ENCODE measurements at places on chromosomes 1 and 21.

DNA sequence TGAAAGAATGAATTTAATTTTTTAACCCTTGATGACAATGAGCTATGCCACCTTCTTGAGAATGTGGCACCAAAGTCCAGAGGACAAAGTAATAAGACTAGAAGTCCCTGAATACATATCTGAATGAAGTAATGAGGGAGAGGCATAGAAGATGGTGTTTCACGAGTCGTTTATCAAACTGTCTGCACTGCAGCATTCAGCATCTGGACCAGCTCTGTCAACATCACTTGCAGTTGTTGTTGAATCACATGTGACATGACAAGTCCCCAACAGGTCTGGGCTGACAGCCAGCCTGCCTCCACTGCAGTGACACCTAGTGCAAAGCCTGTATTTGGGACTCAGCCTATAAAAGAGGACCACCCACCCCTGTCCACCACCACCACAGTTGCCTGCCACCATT lies 17.3 kb upstream of the GALNT2 start:
- no peak overlapping the region for H3K27ac ChIP-seq
- no peaks in the 10 kb centered on the region for H3K36me3 ChIP-seq
- no peaks in the 10 kb centered on the region for H3K27me3 ChIP-seq
- DNase-seq, result no peak

DNA sequence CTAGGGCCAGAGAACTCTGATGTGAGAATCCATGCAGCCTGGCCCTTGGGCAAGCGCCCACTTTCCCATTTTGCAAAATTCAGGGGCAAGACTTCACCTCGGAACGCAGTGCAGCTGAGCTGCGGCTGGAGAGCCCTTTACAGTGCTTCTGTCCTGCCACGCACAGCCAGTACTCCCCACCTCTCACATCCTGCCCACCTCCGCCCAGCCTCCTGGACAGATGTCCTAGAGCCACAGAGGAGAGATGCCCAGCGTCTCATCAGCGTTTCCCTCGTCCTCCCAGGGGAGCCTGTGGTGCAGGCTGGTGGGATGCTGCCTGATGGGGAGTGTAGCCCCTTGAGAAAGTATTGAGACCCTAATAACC lies 29.6 kb downstream of the RUNX3 start:
- no peak for DNase-seq
- no peaks in the 10 kb centered on the region for H3K36me3 ChIP-seq
- no peak overlapping the region for H3K27ac ChIP-seq
- H3K4me1 ChIP-seq, result peaks cover 3% of the 10 kb centered on the region

- H3K36me3 ChIP-seq, result no peaks in the 10 kb centered on the region
- peaks cover 5% of the 10 kb centered on the region for H3K4me1 ChIP-seq
- no peak overlapping the region for H3K4me3 ChIP-seq
- no peak overlapping the region for H3K27ac ChIP-seq
- DNase-seq, result no peak
- H3K27me3 ChIP-seq, result no peaks in the 10 kb centered on the region
These were observed 491.1 kb upstream of the LRRC7 start for GRCh38 chr1:69076631-69077030.

- H3K4me1 ChIP-seq, result no peaks in the 10 kb centered on the region
- H3K27me3 ChIP-seq, result peaks cover 10% of the 10 kb centered on the region
- no peaks in the 10 kb centered on the region for H3K36me3 ChIP-seq
- no peak for DNase-seq
- H3K27ac ChIP-seq, result no peak overlapping the region
These were observed 5.0 kb upstream of the KCNJ9 start for GRCh38 chr1:160076295-160076694.

DNA sequence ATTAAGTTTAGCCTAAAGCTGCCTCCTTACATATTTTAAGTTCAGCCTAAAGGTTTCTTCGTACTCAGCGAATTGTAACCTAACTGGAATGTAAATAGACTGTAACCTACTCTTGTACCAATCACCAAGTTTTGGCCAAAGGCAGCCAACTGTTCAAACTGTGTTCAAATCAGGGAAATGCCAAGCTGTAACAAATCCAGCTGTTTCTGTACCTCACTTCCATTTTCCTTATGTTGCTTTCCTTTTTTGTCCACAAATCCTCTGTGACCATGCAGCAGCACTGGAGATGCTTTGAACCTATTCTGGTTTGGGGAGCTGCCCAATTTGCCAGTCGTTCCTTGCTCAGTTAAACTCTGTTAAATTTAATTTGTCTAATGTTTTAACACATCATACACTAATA lies 3.2 kb upstream of the APOBEC4 start:
- no peak overlapping the region for H3K4me3 ChIP-seq
- H3K4me1 ChIP-seq, result peaks cover 4% of the 10 kb centered on the region
- H3K27me3 ChIP-seq, result no peaks in the 10 kb centered on the region
- no peak overlapping the region for H3K27ac ChIP-seq

DNA sequence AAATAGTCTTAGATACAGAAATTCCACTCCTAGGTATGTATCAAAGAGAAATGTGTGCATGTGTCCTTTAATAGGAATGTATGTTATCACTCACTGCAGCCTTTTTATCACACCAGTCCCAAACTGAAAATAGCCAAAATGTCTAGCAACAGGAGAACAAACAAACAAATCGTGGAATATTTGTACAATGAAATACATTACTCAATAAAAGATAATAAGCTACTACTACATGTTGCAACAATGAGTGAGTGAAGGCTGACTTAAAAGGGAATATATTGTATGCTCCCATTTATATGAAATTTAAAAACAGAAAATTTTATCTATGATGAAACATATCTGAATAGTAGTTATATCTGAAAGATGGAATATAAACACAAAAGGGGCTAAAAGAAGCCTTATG lies 212.1 kb upstream of the PLD5 start:
- no peaks in the 10 kb centered on the region for H3K36me3 ChIP-seq
- DNase-seq, result no peak
- H3K4me1 ChIP-seq, result no peaks in the 10 kb centered on the region
- no peaks in the 10 kb centered on the region for H3K27me3 ChIP-seq

DNA sequence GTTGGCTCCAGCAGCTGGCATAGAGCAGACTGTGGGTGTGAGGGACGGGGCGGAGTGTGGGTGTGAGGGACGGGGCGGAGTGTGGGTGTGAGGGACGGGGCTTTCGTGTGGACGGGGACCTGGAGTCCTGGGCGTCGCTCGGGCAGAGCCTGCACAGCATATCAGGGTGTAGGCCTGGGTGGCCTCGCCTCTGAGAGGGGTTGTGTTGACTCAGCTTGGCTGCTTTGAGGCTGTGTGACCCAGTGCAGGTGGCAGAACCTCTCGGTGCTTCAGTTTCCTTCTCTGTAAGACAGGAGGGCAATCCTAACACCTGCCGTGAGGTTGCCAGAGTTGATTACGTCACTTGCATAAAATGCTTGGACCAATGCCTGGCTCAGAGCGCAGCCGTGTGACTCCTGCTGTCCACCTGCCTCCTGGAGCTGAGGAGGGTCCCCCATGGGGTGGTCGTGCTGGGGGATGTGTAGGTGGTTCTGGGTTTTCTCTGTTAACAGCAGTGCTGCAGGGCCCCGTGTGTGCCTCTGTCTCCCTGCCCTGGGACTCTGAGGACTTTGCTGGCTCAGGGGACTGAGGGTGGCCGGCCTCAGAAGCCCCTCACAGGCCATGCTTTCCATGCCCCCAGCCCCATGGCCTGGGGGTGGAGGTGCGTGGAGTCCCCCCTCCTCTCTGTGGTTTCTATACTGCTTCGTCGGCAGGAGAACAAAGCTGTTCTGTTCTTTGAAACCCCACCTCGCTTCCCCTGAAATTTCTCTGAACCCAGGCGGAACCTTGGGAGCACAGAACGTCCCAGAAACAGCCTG lies 15.4 kb downstream of the PDXK start:
- DNase-seq, result no peak
- H3K36me3 ChIP-seq, result peaks cover 6% of the 10 kb centered on the region
- H3K27me3 ChIP-seq, result no peaks in the 10 kb centered on the region
- no peak overlapping the region for H3K4me3 ChIP-seq
- no peak overlapping the region for H3K27ac ChIP-seq
- H3K4me1 ChIP-seq, result peaks cover 5% of the 10 kb centered on the region

- DNase-seq, result no peak
- H3K27me3 ChIP-seq, result no peaks in the 10 kb centered on the region
These were observed 2.9 kb upstream of the KIF17 start for GRCh38 chr1:20720631-20721091.

DNA sequence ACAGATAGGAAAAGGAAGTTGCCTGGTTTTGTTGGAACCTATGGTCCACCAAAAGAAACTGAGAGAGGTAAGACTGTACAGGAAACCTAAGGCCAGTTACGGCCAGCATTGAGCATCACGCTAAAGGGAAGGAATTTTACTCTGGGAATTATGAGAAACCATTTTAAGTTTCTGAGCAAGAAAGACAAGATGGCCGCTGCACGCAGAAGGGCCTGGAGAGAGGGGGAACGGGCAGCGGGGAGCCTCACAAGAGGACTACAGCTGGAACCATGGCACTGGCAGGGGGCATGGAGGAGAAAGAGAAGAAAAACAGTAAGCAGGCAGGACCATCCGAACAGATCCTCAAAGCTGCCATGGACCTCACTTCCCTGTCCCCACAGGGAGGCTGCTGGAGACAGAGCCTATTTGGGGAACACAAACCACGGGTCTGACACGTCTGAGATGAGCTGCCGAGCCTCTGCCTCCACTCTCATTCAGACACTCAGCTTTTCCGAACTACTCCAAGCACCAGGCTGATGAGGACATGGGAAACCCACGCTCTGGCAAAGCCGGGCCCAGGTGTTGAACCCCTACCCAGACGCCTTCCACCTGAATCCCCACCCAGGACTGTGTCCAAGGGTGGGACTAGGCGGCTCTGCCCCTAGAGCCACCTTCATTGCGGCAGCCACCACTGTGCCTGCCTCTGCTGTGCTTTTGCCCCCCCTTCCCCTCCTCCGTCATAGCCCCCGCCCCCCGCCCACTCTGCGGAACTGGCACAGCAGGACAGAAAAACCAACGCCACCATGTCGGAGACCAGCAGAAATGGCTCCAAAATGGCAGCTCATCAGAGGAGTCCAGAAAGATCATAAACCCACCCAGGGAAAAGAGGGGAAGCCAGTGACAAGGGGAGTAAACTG lies 69.0 kb downstream of the CD46 start:
- H3K36me3 ChIP-seq, result peaks cover 35% of the 10 kb centered on the region
- H3K27ac ChIP-seq, result no peak overlapping the region
- H3K4me1 ChIP-seq, result no peaks in the 10 kb centered on the region
- no peak overlapping the region for H3K4me3 ChIP-seq
- DNase-seq, result no peak
- H3K27me3 ChIP-seq, result no peaks in the 10 kb centered on the region

- H3K27me3 ChIP-seq, result no peaks in the 10 kb centered on the region
- H3K4me1 ChIP-seq, result peaks cover 2% of the 10 kb centered on the region
- H3K27ac ChIP-seq, result no peak overlapping the region
- no peaks in the 10 kb centered on the region for H3K36me3 ChIP-seq
- H3K4me3 ChIP-seq, result no peak overlapping the region
These were observed 28.7 kb downstream of the C1orf87 start for GRCh38 chr1:60044881-60045280.

GRCh38 chr1:87329051-87329525 lies 408 bp downstream of the LMO4 start:
- peaks cover 5% of the 10 kb centered on the region for H3K4me1 ChIP-seq
- no peaks in the 10 kb centered on the region for H3K36me3 ChIP-seq
- no peak for DNase-seq
- H3K27me3 ChIP-seq, result no peaks in the 10 kb centered on the region
- H3K27ac ChIP-seq, result peak overlapping the region; percentile 89

GRCh38 chr1:241976229-241976628 lies 18.7 kb downstream of the BECN2 start:
- DNase-seq, result no peak
- H3K4me1 ChIP-seq, result peaks cover 13% of the 10 kb centered on the region
- no peak overlapping the region for H3K4me3 ChIP-seq
- no peaks in the 10 kb centered on the region for H3K36me3 ChIP-seq

GRCh38 chr1:237396426-237396825 lies 354.4 kb downstream of the RYR2 start:
- no peaks in the 10 kb centered on the region for H3K4me1 ChIP-seq
- H3K36me3 ChIP-seq, result no peaks in the 10 kb centered on the region

- DNase-seq, result no peak
- H3K36me3 ChIP-seq, result peaks cover 57% of the 10 kb centered on the region
- H3K4me1 ChIP-seq, result peaks cover 1% of the 10 kb centered on the region
- no peak overlapping the region for H3K4me3 ChIP-seq
- H3K27ac ChIP-seq, result no peak overlapping the region
- no peaks in the 10 kb centered on the region for H3K27me3 ChIP-seq
These were observed 26.5 kb upstream of the SLC45A3 start for GRCh38 chr1:205706601-205707502.

GRCh38 chr1:167431261-167431908 lies 86.9 kb downstream of the CD247 start:
- H3K27ac ChIP-seq, result no peak overlapping the region
- H3K4me3 ChIP-seq, result no peak overlapping the region
- H3K36me3 ChIP-seq, result no peaks in the 10 kb centered on the region
- peaks cover 15% of the 10 kb centered on the region for H3K4me1 ChIP-seq

GRCh38 chr1:41474490-41475271 lies 9.8 kb downstream of the EDN2 start:
- peaks cover 13% of the 10 kb centered on the region for H3K4me1 ChIP-seq
- H3K27me3 ChIP-seq, result no peaks in the 10 kb centered on the region
- no peaks in the 10 kb centered on the region for H3K36me3 ChIP-seq
- DNase-seq, result no peak
- no peak overlapping the region for H3K4me3 ChIP-seq

GRCh38 chr21:41121785-41122415 lies 46.1 kb upstream of the BACE2 start:
- H3K4me1 ChIP-seq, result no peaks in the 10 kb centered on the region
- no peaks in the 10 kb centered on the region for H3K27me3 ChIP-seq
- H3K4me3 ChIP-seq, result no peak overlapping the region
- no peaks in the 10 kb centered on the region for H3K36me3 ChIP-seq
- no peak overlapping the region for H3K27ac ChIP-seq

GRCh38 chr1:68454534-68454933 lies 4.8 kb upstream of the RPE65 start:
- H3K36me3 ChIP-seq, result no peaks in the 10 kb centered on the region
- no peak for DNase-seq
- H3K4me3 ChIP-seq, result no peak overlapping the region
- no peak overlapping the region for H3K27ac ChIP-seq

DNA sequence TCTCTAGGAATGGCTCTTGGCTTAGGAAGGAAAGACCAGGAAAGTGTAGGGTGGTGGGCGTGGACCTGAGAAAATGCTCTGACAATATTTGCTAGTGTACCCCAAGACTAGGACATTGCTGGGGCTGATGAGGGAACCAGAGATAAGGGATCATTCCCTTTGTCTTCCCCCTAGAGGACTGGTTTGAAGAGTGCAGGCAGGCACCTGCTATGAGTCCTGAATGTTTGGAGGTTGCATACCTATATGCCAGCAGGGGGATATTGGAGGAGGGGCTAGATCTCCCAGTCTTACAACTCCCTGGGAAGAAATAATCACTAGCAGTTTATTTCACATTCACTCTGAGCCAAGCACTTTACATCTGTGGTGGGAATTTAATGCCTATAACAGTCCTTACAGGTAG lies 6.0 kb upstream of the BCL10 start:
- no peaks in the 10 kb centered on the region for H3K4me1 ChIP-seq
- DNase-seq, result no peak
- H3K36me3 ChIP-seq, result no peaks in the 10 kb centered on the region
- no peak overlapping the region for H3K27ac ChIP-seq
- no peak overlapping the region for H3K4me3 ChIP-seq
